ENCODE measurements at places on chromosomes 7 and 10.

- no peak for DNase-seq
Measured at GRCh38 chr7:120547605-120548004, 274.6 kb downstream of the KCND2 start.

- peak; percentile 57 for DNase-seq
Measured at GRCh38 chr7:121744877-121745276, 128.1 kb upstream of the PTPRZ1 start.

- peak; percentile 78 for DNase-seq
Measured at GRCh38 chr10:5550621-5551530, 26.1 kb downstream of the CALML3 start.

- no peak for DNase-seq
Measured at GRCh38 chr7:17500736-17501135, 202.3 kb downstream of the AHR start.

GRCh38 chr7:11788568-11788967 lies 43.4 kb downstream of the THSD7A start:
- no peak for DNase-seq

DNA sequence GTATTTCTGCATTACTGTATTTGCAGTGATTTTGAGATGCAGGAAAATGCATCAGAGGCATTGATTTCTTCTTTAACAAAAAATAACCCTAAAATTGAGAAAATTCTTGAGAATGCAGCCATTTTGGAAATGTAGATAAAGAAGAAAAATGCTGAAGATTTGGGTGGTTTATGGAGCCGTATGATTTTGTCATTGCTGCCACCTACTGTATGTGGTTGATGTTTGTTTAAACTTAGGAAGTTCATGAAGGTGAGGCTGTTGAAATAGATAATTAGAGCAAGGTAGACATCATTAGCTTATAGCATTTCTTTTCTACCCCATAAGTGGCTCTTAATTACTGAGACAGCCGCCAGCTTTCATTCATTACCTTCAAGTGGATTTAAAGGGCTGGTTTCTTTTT lies 92.1 kb upstream of the SAMD8 start:
- DNase-seq = peak; percentile 41

DNA sequence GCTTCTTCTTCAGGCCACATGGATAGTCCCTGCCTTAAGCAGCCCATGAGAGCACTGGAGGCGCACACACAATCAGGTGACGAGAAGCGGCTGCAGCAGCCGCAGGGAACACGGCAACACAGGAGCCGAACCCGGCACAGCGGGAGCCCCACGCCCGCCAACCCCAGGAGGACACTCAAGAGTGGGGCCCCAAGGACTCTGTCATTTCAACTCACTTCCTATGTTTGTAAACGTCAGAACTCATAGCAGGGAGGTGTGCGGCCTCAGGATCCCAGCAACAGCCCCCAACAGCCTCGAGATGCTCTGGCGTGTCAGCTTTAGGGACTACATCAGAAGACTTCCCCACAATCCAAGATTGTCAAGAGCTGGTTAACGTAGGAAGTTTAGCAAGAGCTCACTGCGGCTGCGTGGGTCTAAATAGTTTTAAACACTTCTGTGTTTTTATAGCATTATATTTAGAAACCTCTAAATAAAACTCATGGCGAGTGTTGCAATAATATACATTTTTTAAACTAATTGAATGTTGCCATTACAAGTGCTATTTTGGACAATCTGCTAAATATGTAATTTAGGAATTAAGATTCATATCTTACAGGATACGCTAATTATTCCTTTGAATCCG lies 123.4 kb downstream of the MAD1L1 start:
- no peak for DNase-seq

GRCh38 chr7:80312139-80312661 lies 177.6 kb downstream of the GNAI1 start:
- peak; percentile 89 for DNase-seq

DNA sequence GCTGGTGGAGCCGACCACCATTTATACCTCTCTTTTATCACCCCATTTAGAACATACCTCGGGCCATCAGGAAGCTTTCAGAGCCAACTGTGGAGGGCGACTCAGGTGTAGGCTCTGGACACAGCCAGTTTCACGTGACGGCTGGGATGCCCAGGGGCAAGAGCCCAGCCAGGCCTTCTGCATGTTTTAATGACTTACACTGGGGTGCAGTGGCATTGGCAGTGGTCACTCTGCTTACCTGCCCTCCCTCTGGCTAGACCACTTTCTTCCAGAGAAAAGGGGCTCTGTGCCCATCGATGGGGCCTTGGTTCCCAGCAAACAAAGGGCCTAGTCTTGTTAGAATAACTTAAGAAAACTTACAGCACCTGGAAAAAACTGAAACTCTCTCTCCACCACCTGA lies 50.0 kb downstream of the PNLIPRP2 start:
- no peak for DNase-seq

GRCh38 chr7:95101422-95101821 lies 194.0 kb downstream of the PPP1R9A start:
- DNase-seq = no peak

GRCh38 chr10:129520440-129521080 lies 53.5 kb downstream of the MGMT start:
- no peak for DNase-seq

- no peak for DNase-seq
Measured at GRCh38 chr10:35445150-35445884, 109.0 kb downstream of the CCNY start.

GRCh38 chr7:461117-461452 lies 58.6 kb downstream of the PDGFA start:
- DNase-seq = no peak

DNA sequence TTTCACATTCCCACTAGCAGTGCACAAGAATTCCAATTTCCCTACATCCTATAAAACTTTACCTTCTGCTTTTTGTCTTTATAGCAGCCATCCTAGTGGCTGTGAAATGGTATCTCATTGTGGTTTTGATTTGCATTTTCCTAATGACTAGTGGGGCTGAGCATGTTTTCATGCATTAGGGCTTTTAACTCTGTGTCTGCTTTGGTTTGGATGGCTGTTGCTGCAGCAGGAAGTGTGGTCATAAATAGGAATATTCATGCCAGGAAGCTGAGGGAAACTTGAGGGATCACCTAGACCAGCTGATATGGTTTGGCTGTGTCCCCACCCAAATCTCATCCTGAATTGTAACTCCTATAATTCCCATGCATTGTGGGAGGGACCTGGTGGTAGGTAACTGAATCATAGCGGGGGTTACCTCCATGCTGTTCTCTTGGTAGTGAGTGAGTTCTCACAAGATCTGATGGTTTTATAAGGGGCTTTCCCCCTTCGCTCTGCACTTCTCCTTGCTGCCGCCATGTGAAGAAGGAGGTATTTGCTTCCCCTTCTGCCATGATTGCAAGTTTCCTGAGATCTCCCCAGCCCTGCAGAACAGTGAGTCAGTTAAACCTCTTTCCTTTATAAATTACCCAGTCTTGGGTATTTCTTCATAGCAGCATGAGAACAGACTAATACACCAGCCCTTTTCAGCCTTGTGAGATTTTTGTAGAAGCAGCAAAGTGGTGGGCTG lies 181.8 kb upstream of the PITRM1 start:
- DNase-seq = no peak

DNA sequence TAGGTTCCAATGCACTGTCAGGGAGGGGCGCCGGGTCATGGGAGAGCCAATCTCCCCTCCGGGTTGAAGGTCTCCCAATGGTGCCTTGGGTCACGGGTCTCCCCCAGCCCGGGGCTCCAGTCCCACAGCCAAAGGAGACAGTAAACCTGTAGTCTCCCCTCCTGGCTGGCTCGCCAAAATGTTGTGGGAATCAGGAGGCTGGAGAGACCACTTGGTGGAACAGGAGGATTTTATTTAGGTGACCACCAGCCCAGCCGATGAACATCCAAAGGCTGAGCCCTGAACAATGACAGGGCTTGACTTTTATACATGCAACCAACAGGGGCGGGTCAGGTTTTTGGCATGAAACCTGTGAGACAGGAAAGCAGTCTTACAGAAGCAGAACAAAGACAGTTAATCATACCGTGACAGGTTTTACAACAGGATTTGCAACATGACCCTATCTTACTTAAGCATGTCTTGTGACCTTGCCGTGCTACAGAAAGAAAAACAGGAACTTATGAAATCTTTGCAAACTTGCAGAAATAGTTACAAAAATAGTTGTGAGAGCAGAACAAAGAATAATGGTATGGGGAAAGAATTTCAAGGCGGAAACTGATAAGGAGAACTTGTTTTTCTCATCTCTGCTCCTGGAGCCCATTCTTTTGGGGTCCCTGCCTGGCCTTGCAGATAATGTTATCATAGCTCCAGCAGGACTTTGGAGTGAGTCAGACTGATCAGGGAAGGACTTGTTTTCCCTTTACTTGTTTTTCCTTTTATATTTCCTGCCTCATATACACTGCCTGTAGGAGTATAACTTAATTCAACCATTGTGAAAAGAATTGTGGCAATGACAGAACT lies 7.1 kb downstream of the ERV3-1 start:
- peak; percentile 94 for DNase-seq

DNA sequence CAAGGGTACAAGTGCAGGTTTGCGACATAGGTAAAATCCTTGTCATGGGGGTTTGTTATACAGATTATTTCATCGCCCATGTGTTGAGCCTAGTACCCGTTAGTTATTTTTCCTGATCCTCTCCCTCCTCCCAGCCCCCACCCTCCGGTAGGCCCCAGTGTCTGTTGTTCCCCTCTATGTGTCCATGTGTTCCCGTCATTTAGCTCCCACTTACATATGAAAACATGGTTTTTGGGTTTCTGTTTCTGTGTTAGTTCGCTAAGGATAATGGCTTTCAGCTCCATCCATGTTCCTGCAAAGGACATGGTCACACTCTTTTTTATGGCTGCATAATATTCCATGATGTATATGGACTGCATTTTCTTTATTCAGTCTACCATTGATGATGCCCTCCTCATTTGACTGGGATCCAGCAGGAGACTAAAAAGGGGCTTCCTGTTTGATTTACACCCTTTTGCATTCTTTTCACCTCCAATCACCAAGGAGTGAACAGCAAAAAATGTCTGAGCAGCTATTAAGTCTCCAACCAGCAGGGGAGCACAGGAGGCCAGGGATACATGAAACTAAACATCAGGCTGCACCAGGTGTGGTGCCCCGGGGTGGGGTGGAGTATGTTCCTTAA lies 188.2 kb downstream of the SKIDA1 start:
- no peak for DNase-seq

- no peak for DNase-seq
Measured at GRCh38 chr10:29702273-29703164, 67.7 kb upstream of the SVIL start.

- DNase-seq = no peak
Measured at GRCh38 chr10:100531761-100532160, 2.1 kb upstream of the NDUFB8 start.

GRCh38 chr7:100887516-100888290 lies 1.8 kb downstream of the UFSP1 start:
- DNase-seq = no peak

DNA sequence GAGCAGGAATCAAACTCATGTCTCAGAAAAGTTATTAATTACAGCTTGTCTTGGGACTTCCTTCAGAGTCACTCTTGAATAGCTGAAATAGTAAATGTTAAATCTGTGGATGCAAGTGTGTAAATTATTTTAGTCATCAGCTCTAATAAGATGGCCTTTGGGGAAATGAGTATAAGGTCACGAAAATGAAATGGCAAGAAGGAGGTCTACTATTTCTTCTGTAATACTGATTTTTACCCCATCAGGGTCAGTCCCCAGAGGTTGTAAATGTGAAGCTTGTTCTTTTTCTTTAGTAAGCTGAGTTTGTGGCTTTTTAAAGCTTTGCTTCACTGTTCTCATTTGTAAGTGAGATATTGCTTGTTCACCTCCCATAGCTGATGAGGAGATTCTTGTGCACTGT lies 63.9 kb downstream of the GBF1 start:
- no peak for DNase-seq

DNA sequence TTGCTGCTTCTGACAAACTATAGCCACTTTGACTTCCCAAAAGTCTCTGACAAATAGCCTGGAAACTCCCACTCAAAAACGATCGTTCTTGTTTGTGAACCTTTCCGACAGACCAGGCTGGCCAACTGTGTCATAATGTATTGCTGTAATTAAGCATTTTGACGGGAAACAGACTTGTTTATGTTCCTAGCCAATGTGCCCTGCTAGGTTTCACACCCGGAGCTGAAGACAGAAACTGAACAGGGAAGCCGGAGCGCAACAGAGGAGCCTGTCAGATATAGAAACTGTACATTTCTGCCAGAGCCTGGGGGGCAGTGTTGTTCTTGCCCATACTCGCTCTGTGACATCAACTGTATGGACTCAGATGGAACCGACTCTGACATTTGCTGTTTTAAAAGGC lies 55.3 kb upstream of the C7orf33 start:
- peak; percentile 47 for DNase-seq

DNA sequence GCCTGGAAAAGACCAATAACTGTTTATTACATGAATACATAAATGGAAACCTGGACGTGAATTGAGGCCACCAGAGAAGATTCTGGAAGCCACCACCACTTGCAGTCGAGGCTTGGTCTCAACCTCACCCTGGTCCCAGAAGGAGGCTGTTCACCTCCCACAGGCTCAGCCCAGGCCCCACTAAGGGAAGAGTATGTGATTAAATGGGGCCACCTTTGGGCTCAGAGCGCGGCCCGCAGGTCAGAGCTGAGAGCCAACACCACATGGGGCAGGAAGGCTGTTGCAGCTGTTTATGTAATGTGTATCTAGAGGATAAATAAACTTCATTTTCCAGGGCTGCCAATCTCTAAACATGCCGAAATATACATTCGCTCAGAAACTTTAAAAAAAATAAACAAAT lies 17.6 kb upstream of the FGFR2 start:
- DNase-seq = no peak

- DNase-seq = no peak
Measured at GRCh38 chr7:26987338-26987737, 108.5 kb downstream of the HOXA1 start.

DNA sequence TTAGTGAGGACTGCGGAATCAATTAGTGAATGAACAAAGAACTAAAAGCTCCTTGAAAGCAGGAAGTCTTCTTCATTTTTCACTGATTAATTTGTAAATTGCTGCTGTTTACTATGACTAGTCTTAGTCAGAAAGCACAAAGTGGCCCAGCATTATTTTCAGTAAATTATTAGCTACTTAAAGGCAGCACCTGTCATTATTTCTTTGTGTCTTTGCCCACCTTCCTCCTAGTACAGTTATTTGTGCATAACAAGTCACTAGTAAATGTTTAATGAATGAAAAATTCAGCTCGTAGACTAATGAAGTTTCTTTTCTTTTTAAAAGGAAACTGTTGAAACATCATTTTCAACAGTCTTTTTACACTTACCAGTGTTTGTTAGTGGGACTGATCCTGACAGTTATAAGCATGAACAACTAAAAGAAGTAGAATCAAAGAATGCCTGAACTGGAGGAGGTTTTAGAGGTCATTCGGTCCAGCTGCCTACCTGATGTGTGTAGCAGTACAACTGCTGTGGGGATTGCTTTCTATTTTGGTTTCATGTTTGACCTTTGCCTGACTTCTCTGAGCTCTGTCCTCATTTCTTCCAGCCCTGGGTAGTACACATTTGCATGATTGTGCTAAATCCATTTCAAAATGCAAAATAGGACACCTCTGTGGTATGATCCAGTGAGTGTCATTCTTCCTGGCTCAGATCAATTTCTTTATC lies 140.0 kb upstream of the PHYHIPL start:
- DNase-seq = no peak

- no peak for DNase-seq
Measured at GRCh38 chr7:43612128-43612527, 29.2 kb downstream of the STK17A start.

All from epithelial cell of esophagus (primary cell).